Stimulated activated CD4-positive, alpha-beta T cell treated with anti-CD3 and anti-CD28 coated beads, Interleukin-4, amount 100 ng/mL, for 1 hour (primary cell): ENCODE measurements at places on chromosomes 1 and 21.

GRCh38 chr21:46221664-46222435 is 6.7 kb downstream of the LSS start:
- no peak for DNase-seq

- no peak for DNase-seq
Observed at GRCh38 chr21:23695443-23695842, 1911.8 kb downstream of the MRPL39 start.

DNA sequence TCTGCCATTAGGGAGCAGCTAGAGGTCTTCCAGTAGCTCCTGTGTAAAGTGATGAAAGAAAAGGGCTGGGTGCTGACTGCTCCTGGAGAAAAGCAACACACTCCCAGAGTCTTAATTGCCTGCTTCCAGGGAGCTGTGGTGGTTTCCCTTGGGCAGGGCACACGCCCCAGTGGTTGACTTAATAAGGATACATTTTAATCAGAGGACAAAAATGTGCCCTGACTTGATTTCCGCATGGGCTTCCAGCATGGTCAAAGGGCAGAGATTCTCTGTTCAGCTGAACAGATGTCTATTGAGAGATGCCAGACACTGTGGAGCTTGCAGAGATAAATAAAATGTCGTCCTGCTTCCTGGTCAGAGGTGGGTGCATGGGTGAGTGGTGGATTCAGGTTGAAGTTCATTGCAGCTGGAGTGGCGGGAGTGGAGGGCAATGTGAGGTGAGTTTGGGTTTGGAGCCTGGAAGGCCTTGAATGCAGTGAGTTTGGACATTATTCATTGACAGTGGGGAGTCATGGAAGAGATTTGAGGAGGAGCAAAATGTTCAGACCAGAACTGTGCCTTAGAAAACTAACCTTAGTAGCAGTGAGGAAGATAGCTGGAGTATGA is 16.0 kb downstream of the QSOX1 start:
- DNase-seq = no peak

GRCh38 chr1:46452931-46453325 is 36.7 kb upstream of the DMBX1 start:
- no peak for DNase-seq

- DNase-seq = no peak
Observed at GRCh38 chr1:169538998-169539871, 47.0 kb downstream of the F5 start.
